Esophagus mucosa (tissue), 1 donor: ENCODE measurements at places on chromosomes 2 and 18.
A peak's percentile ranks its signal among the peaks of the same experiment; 100 is the strongest.

GRCh38 chr2:234258562-234259141 lies 208.2 kb downstream of the SPP2 start:
- no peak for ATAC-seq

- no peak for ATAC-seq
Observed at GRCh38 chr2:61816480-61817355, 37.1 kb downstream of the FAM161A start.

- no peak for ATAC-seq
Observed at GRCh38 chr2:84493514-84493913, 22.8 kb upstream of the DNAH6 start.

- no peak for ATAC-seq
Observed at GRCh38 chr2:37617119-37617892, 54.1 kb downstream of the CDC42EP3 start.

DNA sequence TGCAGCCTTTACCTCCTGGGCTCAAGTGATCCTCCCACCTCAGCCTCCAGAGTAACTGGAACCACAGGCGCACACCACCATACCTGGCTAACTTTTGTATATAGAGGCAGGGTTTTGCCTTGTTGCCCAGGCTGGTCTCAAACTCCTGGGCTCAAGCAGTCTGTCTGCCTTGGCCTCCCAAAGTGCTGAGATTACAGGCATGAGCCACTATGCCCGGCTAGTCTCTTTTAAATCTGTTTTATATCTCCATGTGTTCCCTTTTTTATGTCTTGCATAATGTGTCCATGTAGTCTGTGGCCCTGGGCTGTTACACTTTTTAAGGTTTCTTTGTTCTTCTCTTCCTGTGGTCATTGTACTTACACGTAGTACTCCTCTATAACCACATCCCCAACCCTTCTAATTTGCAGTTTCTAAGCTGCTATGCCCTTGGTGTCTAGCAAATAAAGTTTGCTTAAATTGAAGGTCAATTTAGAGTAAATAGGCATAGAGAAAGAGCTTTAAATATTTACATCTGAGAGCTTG lies 168.2 kb downstream of the MCFD2 start:
- ATAC-seq, result peak; percentile 11

DNA sequence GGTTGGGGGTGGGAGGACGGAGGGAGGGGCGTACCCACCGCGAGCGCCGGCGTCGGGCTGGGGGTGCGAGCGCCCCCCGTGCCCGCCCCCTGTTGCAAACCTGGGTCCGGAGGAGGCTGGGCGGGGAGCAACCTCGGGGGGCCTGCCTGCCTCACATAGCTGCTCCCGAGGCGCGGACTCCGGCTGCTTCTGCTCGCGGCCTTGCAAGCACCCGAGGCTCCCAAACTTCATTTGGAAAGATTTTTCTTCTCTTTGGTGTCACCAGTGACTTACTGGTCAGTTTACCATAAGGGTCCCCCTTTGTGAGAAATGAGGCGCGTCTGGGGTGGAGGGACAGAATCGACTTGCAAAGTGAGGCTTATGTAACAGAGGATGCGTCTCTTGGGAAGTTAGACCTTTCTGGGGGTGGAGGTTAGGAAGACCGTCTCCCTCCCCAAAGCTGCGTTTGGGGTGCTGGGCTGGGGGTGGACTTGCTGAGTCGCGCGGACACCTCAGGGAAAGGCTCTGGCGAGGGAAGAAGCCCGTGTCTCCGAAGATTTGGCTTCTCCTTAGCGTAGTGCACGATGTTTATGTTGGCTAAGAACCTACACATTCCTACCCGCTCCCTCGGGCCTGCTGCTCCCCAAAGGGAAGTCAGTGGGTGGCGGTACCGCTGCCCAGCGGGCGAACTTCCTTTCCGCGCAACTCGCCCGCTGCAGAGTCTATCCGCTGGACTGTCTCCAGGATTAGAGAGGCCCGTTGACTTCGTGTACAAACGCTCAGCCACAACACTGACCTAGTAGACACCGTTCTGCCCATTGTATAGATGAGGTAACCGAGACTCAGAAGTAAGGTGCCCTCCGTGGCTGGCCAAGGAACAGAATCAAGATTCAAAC lies 559 bp downstream of the TMEM37 start:
- ATAC-seq, result peak; percentile 19

DNA sequence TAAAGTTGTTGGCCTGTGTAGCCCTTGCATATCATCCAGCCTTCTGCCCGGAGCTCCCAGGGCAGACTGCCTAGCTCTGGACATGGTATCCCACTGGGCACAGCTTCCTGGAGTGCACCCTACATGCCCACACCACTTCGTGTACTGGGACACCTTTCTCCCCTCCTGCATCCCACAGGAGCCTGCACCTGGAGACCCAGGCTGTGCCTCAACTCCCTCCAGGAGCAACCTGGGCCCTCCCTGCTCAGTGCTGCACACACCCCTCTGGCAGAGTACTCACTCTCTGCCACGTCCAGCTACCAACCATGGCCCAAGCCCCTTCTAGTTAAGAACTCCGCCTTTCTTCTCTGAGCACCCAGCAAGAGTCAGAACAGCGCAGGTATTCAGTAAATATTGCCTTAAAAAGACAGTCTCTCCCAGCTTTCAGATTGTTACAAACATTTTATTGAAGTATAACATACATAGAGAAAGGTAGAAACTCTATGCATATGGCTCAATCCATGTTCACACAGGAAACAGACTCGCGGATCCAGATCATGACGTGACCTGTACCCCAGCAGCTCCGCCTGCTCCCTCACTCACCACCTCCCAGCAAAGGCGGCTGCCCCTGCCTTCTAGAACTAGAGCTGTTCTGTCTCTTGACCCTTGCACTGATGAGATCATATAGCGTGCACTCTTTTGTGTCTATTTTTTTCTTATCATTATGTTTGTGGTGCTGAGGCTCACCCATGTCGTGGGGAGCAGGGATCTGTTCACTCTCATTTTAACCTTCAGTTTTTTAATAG lies 98.4 kb upstream of the MYCN start:
- ATAC-seq, result peak; percentile 66

DNA sequence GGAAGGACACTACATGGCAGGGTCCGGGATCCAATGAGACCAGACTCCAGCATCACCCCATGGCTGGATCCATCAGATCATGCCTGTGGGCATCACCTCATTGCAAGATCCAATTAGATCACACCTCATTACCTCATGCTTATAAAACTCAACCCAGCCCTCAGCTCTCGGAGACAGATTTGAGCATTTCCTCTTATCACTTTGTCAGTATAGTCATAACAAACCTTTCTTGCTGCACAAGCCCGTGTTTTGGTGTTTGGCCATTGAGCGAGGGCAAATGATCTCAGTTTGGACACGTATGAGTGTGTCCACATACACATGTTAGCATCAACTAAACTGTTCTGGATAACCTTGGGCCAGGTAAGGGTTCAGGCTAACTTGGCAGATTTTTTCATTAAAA lies 58.8 kb downstream of the CCDC195 start:
- no peak for ATAC-seq
